NCI-H2107 (cell line): ENCODE measurements at places on chromosomes 2 and 18.

- DNase-seq: no peak
Observed at GRCh38 chr2:112062894-112063293, 7.8 kb downstream of the TMEM87B start.

DNA sequence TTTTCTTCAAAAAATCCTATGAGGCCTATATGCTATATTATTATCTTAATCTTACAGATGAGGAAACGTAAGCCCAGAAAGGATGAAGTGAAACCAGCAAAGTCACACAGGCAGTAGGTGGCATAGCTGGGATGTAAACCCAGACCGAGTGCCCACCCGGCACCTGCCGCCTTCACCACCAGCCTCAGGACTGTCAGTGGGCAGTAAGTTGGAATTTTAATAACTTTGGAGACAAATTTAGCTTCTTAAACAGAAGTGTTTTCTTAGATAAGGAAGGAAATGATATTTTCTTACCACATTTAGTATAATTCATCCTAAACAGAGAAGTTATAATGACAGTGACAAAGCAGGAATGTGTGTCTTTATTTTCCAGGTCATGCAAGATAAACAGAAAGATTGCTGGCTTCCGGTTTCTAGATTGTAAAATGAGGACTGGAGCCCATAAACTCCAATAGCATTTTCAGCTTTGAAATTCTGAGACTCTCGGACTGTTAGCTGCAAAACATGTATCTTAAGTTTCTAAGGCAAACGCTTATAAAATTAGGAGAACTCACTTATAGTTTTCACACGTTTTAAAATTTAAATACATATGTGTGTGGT, 59.3 kb downstream of the CD8B2 start:
- no peak for DNase-seq

- no peak for DNase-seq
Observed at GRCh38 chr18:8806798-8807487, 101.6 kb downstream of the MTCL1 start.

DNA sequence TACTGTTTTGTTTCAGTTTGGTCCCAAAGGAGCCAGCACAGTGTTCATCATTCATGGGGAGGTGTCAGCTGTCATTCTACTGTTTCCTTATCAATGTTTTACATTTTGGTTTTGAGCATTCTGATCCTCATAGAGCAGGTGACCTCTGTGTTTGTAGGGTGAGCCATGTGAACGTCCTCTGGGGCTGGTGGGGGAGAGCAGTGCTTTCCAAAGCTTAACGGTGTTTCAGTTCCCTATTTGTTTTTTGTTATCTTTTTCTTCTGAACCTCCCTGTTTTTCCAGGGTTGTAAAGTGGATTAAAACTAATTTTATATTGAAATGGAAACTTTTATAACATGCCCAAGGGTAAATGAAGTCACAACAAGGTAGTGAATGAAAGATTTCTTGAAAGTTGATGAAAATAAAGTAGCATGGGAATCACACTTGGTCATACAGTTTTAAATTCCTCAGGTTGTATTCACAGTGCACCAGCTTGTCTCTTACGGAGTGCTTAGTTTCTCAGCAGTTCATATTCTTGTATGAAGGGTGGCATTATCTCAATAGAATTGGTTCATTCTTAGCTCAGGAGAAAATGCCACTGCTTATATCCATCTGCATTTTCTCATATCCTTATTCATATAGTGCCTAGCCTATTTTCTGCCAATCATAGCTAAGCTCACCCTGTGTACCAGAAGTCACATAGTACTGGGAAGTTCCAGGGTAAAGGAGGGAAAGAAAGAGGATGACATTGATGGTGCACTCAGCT, 54.5 kb downstream of the MAP4K4 start:
- DNase-seq: no peak

DNA sequence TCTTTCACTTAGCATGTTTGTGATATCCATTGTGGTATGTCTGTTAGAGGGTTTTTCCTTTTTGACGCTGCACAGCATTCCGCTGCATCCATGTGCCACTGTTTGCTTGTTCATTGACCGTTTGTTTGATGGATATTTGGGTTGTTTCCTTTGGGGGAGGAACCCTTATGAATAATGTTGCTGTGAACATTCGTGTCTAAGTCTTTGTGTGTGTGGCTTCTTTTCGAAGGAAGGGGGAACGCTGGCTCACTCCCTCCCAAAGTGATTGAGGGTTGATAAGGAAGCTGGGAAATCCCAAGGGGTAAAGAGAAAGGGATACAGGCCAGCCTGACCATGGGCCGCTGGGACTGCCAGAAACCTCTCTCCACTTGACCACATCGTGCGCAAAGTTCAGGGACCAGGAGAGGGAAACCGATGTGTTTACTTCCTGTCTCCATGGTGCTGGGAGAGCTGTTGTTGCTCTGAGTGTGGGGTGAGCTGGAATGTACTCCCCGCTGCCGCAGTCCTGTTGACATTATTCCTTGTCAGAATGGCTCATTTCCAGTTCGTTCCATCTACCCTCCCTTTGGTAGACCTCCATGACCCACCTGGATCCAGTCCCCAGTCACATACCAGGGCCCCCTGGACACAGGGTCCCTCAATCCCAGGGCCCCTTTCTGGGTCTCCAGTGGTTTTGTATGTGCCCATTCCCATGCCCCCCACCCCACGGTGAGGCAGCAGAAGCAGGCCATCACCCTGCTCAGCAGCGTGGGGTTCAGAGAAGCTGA, 39.6 kb downstream of the HS1BP3 start:
- no peak for DNase-seq

DNA sequence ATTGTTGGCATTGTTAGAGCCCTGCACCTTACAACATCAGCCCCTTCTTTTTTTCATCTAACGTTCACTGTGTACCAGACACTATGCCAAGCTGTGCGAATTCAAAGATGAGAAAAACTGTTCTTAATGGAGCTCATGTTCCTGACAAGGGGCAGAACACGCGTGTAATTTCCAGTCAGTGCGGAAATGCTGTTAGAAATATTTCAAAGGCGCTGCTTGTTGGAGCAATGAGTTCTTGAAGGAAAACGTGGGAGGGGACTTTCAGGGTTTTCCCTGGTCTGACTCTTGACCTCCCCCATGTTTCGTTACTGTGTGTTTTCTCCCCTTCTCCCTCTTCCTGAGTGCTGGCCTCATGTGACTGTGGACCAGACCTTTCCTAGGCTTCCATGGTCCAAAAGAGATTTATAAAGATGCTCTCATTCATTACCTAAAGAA, 1.5 kb downstream of the MTHFD2 start:
- DNase-seq: no peak

DNA sequence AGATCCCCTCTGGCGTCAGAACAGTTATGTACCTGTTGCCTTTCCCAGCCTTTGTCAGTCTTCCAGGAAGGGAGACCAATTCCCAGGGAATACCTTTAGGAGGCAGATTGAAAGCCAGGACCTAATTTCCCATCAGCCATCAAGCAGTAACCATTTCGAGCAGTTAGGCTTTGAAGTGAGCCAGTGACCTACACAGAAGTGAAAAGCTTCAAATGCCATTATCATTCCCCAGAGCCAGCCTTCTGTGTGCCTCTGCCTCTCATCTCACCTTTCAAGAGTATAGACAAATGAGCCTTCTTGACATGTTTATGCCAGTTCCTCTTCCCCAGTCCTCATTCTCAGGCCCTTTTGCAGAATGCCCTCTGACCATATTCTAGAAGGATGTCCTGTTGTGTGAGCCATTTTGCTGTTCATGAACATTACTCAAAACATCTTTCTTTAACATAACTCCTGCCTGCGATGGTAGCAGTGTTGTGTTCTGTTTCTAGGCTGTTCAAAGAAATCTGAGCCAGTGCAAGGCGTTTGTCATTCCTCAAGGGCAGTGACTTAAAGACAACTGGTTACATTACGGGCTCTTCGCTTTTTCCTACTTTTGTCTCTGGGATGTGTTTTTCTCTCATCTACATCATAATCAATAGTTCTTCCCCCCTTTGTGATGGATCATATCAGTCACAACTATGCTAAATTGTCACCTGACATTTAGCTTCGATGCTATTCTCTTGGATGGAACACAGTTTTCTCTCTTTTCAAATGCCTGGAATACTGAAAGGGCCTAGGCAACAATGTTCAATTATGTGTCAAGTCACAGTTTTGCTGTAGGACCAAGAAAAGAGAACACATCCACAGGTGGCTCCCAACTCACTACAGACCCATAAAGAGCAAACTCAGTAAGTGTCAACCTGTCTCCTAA, 138.6 kb downstream of the ALK start:
- DNase-seq: no peak

DNA sequence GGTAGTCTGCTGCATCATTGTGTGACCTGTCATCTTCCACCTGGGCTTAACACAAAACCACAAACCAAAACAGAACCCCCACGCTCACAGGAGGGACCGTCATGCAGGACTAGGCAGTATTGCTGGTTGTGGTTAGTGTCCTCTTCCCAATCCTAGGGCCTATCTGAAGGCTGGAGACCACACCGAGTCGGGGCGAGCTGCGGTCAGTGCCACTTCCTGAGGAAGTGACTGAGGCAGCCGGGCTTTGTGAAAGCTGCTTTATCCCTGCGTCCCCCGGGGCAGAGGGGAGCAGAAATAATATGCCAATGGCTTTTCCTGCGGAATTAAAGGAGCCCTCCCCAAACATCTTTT, 22.9 kb downstream of the ZNF532 start:
- DNase-seq: no peak

GRCh38 chr18:66752733-66753132, 148.8 kb upstream of the CDH19 start:
- DNase-seq: no peak

DNA sequence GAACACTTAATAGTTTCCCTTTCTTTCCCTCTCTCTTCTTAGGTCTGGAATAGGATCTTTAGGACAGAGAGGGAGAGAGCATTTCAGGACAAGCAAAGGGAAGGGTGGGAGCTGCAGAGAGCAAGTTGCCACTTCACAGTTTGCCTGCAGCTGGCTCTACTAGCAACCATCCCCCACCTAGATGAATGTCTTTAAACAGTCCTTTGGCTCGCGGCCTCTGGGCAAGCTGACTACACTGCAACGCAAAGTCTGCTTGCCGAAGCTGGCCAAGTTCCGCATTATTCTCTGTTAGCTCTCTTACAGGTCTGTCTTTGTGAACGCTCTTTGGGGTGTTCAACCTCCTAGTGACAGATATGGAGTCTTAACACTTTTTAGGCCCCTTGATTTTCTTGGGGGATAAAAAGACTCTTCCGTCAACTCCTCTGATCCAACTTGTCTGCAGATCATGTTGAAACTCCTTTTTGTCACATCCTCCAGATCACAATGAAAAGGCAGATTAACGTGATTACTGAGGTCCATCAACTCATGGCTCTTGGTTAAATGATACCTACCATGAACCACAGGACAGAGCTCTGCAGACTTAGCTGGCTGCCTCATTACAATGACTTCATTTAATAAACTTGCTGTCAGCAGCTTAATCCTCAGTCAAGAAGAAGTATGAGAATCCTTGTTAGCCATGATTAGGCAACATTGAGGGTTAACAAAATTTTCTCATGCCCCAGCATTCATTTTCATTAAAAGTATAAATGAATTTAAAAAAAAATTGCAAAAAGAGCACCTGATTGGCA, 74.6 kb downstream of the SLC4A3 start:
- no peak for DNase-seq

- no peak for DNase-seq
Observed at GRCh38 chr18:45891806-45892205, 66.3 kb downstream of the SIGLEC15 start.

DNA sequence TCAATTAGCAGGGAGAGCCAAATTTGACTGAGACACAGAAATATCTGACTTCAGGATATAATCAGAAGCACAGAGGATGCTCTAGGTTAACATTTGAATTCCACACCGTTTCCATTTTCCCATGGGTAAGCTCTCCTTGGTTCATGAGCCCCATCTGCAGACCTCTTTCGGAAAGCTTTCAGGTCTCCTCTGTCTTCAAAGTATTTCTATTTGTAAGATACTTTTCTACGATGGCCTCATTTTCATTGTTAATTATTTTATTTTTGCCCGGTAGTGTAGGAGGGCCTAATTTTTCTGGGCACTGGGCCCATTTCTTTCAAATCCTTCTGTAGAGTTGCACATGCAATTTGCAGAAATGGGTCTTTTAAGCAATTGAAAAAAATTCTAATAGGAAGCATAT, 53.8 kb downstream of the LRPPRC start:
- no peak for DNase-seq

DNA sequence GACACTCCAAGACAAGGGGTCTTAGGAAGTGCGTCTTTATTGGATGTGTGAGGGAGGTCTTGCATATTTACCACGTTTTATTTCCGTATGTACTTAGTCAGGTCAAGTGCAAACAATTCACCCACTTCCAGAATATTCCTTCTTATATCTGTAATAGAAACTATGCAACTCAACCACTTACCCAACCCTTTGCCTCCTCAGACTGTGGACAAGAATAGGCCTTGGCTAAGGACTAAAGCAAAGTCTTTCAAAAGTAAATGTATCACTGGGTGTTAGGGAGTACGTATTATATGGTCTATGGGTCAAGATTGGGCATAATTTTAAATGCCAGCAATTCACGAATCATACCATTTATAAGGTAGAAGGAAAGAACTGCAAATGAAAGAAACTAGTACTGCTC, 484.8 kb downstream of the MBD2 start:
- DNase-seq: no peak

GRCh38 chr18:23276451-23276850, 141.2 kb downstream of the CABLES1 start:
- DNase-seq: no peak

- DNase-seq: no peak
Observed at GRCh38 chr18:49444581-49444980, 15.9 kb downstream of the DYM start.

- no peak for DNase-seq
Observed at GRCh38 chr2:181902625-181903024, 11.1 kb downstream of the ITPRID2 start.

GRCh38 chr18:48514786-48515185, 24.0 kb upstream of the CTIF start:
- peak; percentile 38 for DNase-seq

GRCh38 chr2:179031731-179032408, 18.1 kb downstream of the CCDC141 start:
- DNase-seq: no peak

GRCh38 chr2:151860210-151860609, 32.0 kb upstream of the ARL5A start:
- no peak for DNase-seq

DNA sequence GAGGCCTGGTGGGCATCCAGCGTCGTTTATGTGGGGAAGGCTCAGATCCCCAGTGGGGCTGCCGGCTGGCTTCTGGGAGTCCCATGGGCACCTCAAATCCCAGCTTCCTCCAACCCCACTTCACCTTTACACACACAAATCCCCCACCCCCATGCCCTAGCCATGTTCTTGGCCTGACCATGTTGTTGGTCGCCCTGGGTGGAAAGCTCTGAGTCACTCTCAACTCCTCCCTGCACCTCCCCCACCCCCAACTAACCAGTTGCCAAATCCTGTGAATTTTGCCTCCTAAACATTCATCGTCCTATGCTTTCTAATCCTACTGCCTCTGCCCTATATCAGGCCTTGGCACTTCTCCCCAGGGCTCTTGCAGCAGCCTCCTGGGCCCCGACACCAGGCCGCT, 6.4 kb downstream of the TNS1 start:
- no peak for DNase-seq

DNA sequence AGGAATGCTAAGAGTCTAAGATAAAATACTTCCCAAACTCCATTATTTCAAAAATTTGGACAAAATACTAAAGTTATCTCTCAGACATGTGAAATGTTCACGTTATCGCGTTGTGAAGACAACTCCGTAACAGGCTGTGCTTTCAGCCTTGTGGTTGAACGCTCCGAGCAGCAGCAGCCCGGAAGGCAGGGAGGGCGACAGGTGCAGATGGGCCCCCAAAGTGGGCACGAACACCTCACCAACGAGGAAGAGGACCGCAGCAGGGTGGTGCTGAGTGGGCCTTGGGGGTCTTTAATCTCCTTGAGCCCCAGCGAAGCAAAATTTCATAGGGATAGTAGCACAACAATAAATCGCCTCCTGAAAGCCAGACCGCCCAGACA, 1.0 kb upstream of the FAM110C start:
- DNase-seq: no peak

GRCh38 chr2:79087785-79088364, at the start of gene REG1B:
Gene REG1B (minus strand): TSS chr2:79087993. CDS start chr2:79087612, 381 bp downstream.
- no peak for DNase-seq
